ENCODE measurements at places on chromosomes 7 and 10.

DNA sequence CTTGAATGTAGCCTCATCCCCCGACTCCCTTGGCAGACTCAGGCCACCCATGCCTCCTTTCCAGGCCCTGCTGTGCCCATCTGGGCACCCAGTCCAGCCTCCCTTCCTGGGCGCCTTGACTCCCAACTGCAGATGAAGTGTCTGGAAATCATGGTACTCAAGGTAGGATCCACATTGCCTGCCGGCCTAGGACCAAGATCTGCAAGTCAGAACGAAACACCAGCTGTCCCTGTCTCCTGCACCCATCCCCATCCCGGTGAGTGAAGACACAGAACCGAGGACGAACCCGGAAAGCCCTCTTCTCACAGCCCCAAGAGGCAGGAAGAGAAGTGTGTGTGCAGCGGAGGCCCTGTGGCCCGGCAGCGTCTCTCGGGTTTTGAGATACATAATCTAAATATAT, 205.1 kb downstream of the EMX2 start:
- DNase-seq, result no peak

- DNase-seq, result peak; percentile 61
These were observed 8.4 kb upstream of the TEX36 start for GRCh38 chr10:125691160-125691981.

DNA sequence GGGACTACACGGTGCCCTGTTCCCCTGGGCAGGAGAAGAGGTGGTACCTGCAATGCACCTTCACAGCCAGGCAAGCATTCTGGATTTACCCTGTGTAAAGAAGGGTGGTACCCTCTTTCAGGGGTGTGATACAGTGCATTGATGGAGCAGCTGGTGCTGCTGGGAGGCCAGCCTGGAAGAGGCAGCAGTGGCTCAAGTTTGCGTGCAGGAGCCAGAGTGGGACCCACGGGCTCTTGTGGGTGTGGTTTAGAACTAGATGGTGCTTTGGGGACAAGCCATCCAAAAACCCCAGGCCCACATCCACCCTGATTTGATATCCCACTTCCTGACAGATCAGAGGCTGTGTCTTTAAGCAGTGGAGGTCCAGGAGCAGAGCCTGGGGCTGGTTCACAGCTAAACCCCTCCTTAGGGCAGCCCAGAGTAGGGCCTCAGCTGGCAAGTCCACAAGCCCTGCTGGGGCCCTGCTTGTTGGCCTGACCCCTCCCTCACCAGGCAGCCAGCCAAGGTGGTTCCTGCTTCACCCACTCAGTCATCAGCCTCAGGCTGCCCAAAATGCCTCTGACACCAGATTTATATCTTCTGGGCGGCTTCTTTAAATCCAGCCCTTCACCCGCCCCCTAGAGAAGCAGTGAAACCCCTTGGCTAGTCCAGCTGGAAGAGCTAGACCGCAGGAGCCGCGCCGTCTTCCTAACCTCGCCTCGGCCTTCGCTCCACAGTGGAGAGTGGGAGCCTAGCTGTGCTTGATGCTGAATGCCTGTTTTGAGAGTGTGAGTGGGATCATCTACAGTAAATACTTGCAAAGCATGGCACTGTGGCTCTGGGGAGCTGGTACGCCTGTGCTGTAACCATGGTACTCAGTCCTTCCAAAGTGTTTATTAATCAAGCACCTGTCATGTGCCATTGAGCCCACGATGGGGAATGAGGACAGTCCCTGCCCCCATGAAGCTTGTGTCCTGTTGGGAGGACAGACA, 1.4 kb upstream of the ASIC3 start:
- DNase-seq, result no peak

DNA sequence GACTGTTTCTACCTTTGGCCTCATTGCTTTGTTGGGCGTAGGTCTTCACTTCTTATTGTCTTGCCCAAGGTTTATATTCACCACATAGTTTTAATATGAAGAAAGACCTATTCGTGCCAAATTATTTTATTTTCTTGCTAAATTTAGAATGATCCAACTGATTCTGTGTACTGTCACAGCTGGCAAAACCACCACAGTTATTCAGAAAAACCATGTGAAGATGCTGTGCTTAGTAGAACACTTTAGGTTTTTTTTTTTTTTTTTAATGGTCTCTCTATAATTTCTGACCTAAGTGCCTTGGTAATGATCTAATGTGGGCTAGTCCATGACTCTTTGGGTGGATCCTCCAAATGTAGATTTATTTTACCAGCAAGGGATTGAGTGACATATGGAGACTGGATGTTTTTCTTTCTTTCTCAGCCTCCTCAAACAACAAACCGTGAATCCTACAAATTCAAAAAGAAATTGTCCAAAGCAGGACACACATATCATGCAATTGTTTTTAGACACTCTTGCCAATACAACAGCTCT, 243.8 kb downstream of the DYNC1I1 start:
- DNase-seq, result no peak

DNA sequence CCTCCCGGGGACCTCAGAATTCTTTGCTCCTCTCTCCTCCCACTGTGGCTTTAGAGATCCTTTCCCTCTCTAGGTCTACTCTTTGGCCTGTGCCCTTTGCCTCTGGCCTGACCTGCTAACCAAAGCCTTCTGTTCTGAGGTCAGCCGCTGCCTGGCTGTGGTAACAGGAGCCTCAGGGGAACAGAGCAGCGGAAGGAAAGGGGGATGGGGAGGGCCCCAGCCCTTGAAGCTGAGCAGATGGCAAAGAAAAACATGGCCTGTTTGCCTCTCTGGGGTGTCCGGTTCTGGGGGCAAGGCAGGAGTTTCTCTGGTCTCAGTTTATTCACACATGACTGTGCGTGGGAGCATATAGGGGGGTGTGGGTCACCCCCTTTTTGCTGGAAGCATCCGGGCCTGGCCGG, 28.2 kb downstream of the COL26A1 start:
- DNase-seq, result peak; percentile 65
